PC-3 (cell line): ENCODE measurements at places on chromosomes 2 and 18. TPM values are rescaled to one million over a fixed set of nuclear protein-coding genes. Genes with fewer than 3 reads are reported as not detected.
A peak's percentile ranks its signal among the peaks of the same experiment; 100 is the strongest.

The PTGR3 gene
- total RNA-seq, result 8.2 and 8.3 TPM in 2 replicates

GRCh38 chr2:3178578-3179031 is 199.0 kb downstream of the EIPR1 start:
- no peak for DNase-seq

DNA sequence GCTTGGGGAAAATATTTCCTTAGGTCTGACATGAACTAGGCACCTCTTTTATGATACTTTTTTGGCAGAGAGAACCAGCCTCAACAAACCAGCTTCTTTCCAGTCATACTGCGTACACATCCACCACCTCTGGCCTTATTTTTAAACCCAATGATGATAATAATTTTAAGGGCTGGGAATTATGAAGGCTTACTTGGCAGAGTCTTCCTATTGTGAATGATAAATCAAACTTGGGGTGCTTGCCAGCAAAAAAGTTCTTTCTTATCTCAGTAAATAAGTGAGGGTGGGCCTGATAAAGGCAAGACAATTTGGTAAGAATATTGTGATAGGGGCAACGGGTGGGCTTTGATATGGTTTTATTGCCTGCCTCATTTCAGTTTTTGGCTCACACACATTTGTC is 1230.2 kb upstream of the ZEB2 start:
- peak; percentile 18 for DNase-seq

- DNase-seq, result no peak
These were observed 27.3 kb upstream of the BIN1 start for GRCh38 chr2:127134235-127134634.

DNA sequence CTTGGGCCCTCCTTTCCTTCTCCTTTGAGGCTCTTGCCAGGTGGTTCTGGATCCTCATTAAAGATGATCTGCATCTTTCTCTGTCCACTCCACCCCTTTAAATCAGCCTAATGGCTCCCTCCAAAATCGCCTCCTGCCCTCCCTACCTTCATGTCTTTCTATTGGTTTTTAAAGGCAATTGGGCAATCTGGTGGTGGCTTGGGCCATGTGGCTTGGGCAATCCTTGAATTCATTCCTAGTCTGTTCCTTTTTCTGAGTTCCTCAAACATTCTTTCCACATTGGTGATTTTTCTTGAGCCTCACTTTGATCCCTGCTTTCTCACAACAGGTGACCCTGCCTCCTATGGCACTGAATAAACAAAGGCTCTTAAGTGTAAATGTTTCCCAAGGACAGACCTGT is 266.2 kb upstream of the REV1 start:
- no peak for DNase-seq

DNA sequence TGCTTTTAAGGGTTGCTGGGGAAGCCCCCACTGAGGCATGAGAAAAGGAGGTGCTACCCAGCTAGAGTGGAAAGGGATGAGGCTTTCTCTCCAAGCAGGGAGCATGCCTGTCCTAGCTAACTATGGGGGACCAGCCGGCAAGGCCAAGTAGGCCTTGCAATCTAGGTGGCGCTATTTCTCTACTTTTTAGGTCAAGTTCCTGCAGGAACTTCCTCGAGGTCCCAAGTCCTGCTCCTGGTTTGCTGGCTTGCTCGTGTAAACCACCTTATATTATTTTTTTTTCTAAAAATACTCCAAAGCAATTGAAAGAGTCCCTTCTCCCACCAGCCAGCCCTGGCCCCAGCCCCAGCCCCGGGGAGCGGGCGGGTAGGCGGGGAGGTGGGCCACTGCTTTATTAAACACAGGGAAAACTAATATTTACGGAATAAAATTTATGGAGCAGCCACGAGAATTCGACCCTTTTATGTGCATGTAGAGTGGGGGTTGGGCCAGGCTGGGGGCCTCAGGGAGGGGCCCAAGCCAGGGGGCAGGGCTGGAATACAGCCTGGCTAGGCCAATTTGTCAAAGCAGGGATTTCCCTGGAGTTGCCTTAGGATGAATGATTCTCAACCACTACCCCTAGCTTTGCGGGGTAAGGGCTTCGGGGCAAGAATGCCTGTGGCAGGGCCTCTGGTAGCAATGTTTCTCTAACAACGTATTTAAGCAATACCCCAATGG is 12.8 kb upstream of the IHH start:
- DNase-seq, result peak; percentile 83

- DNase-seq, result no peak
These were observed 270.5 kb downstream of the TRIB2 start for GRCh38 chr2:12987246-12987645.

DNA sequence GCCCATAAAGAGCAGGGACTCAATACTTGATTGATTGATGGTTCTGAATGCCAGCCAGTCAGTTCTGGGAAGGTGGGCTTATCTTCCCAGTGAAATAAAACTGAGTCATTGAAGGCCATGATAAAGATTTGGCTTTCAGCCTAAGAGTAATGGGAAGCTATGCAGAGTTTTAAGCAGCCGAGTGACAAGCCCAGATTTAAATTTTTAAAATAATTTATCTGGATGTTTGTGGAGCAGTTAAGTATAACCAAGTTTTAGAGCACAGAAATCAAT is 122.8 kb downstream of the RAPGEF4 start:
- DNase-seq, result no peak

The ERFE gene
- 7.4 and 8.5 TPM in 2 replicates for total RNA-seq

DNA sequence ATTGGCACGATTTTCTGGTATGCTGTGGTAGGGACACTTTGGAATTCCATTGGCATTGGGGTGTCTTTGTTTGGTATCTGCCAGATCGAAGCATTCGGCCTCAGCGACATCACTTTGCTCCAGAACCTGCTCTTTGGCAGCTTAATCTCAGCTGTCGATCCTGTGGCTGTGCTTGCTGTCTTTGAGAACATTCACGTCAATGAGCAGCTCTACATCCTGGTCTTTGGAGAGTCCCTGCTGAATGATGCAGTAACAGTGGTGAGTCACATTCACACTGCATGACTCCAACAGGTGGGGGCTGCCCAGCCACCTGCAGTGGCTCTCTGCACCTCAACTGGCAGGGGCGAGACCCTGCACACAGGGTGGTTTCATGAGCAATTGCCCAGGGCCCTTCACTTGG is 38.4 kb downstream of the SLC9A2 start:
- DNase-seq, result peak; percentile 65

The CCDC148 gene
- total RNA-seq, result 0.11 and 0.46 TPM in 2 replicates

DNA sequence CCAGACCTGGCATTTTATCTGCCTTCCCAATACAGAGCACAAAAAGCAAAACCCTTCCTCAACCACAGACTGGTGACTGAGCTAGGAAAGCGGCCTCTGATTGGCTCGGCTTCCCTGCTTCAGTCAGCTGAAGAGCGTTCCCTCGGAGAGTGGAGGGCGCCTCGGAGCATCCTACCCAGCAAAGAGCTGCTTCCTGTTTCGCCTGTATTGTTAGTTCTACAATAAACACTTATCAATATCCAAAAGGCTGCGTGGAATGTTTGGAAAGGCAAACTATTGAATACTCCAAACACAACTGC is 125.0 kb downstream of the CACNB4 start:
- no peak for DNase-seq

DNA sequence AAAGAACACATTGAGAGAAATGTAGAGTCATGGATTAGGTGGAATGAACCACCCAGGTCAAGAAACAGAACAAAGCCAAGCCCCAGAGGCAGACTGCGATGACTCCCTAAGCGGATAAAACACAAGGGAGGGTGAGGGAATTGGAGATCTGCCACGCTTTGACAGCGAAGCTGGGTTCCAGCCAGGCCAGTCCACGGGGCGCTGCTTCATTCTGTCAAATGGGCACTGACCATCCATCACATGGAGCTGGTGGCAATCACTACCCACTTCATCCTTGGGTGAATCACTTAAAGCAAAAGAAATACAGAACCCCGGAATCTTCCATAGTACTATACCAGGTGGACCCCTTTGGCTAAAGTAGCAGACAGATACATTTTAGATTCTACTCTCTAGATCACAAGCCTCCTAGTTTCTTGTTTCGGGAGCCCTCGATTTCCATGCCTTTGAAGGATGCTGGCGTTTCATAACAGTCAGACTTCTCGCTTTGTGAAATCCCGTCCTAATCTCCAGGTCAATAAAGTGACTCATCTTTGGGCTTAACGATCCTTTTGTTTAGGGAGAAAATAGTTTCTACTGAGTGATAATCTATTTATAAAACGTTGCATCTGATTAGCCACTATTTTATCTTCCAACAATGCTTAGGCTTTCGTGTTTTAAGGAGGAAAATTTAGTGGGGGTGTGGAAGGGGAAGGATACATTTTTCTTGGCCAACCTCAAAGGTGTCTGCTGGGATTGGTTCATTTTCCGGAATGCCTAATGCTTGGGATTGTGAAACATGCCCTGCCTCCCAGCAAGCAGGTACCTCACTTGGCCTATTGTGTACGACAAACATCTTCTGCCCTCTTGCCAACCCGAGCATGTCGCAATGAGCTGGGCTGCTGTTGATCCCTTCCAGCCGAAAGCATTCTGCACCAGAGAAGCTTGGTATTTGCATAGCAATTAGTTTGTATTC is 44.1 kb upstream of the HDAC4 start:
- DNase-seq, result no peak

- peak; percentile 23 for DNase-seq
These were observed 663.9 kb upstream of the CHAC2 start for GRCh38 chr2:53103679-53104078.

DNA sequence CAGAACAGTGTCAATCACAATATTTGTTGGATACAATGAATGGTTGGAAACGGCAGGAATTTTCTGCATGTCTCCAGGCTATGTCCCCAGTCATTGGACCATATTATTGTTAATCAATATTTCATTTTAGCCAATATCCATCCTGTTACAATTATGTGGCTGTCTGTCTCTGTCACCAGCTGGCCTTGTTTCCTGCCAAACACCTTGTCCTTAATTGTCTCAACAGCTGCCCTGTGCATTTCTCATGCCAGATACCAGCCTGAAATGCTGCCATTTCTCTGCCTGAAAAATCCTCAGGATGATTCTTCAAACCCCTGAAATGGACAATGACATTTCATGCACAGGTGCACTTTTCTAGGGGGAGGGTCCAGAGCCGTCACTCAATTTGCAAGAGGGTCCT is 170.6 kb downstream of the ALPK2 start:
- DNase-seq, result no peak

DNA sequence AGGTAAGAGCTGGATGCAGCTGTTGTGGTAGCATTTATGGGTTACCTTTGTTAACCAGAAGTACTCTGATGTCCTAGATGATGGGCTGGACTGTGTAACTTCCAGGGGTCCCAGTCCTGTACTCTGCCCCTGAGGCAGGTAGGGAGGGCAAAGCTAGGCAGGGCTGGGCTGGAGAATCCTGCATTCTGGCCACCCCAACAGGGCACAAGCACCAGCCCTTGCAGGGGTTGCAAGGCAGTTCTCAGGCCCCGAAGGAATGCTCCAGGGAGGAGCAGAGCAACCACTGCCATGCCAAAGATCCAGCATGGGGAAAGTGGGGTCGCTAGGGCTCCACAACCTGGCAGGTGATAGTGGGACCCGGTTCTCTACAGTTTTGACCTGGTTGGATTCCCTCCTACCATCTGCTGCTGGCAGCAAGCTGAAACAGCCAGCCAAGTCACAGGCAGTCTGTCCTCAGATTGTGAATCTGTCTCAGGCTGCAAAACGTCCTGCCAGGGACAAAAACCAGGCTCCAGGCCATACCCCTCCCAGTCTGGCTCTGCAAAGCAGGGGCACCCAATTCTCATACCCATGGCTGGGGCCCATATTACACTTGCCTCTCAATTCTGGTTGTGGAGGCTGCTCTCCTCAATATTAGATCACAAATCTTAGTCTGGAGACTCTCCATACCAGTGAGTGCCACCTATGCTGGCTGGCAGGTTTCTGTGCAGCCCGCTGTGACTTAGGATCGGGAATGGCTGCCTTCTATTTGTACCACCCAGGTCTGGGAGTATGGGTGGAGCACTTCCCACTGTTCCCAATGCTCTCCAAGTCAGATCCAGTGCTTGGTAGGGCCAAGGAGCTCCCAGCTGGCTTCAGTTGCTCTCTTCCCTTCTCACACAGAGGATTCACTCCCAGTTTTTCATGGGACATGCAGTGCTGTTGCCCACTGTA is 61.1 kb downstream of the SMCHD1 start:
- DNase-seq, result no peak

The IL36G gene
- 0.62 TPM in 1 of 2 replicates, not detected in the other for total RNA-seq

- DNase-seq, result no peak
These were observed 11.4 kb upstream of the CIDEA start for GRCh38 chr18:12242658-12243260.

The ROCK1 gene
- total RNA-seq, result 22.2 and 37.0 TPM in 2 replicates

DNA sequence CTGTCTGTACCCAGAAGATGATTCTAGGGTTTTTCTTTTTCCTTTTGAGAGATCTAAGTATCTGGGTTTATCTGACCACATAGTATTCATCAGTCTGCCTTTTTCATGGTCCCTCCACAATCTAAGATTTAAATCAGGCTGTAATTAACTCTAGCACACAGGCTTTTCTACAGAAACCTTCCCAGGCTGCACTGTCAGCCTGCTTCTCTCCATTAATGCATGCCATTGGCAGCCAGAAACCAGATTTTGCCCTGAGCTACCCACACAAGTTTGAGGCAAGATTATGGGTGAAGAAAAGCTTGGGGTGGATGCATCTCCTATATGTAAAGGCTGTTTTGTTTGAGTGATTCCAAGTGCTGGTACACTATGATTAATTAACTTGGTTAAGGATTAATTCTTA is 45.7 kb upstream of the EML4 start:
- DNase-seq, result no peak

The HNMT gene
- total RNA-seq, result 6.9 and 7.1 TPM in 2 replicates

DNA sequence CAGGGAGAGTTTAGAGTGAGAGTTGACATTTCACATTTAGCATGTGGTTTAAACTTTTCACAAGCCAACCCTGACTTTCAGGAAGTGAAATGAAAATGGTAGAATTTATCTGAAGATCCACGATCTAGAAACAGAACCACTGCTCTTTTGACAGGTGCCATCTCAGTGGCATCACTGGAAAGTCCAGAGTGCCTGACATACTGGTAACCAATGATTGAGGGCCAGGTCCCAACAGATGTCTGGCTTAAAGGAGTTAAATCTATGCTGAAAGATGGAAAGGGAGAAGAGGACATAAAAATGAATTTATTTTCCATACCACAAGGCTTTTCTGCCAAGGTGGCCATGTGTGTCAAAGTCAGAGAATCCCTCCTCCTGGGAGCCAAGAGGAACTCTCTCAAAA is 2.7 kb downstream of the IL36G start:
- DNase-seq, result no peak

The CGREF1 gene
- 18.7 and 22.6 TPM in 2 replicates for total RNA-seq

DNA sequence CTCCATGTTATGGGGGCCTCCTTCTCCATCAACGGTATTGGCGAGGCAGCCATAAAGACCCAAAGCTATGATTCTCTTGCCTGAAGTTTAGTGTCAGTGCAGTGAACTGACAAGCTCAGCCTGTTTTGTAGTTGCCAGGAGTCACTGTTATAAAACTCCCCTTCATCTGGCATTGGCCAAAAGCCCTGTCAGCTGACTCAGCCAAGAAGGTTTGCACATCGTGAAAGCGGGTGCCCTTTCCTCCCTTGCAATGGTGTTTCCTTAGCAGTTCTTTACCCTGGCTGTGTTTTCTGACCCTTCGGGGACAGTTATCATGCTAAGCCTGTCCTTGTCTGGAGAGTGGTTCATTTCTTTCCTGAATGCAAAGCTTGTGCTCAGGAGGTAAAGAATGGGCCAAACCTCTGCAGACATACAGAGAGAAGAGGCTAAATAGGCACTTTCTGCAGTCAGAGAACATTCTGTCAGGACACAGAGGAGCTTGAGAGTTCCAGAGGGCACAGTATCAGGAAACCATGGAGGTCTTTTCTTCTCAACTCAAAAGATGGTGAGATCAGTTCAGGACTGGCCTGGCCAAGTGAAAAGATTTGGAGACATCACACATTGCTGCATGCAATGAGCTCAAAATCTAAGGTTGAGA is 414.2 kb downstream of the ZNF521 start:
- DNase-seq, result no peak

- no peak for DNase-seq
These were observed 60.1 kb upstream of the LAPTM4A start for GRCh38 chr2:20111311-20112131.
